NCI-H187 treated with DMSO at 0.1 percent for 48 hours (cell line): ENCODE measurements at places on chromosomes 12 and 14.

DNA sequence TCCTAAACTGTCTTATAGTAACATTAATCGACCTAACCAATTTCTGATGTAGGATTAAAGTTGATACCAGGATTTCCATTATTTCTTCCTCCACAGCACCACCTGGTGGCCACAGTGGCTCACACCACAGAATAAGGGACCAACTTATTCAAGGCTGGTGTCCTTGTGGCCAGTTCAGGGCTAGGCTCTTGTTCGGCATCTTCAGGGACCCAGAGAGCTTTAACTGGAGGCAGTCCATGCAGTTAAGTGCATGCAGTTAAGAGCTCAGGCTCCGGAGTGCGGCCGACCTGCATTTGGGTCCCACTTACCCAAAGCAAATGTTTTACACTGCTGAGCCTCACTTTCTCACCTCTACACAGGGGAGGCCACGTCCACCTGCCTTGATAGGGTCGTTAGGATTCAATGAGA, 42.0 kb upstream of the GPR68 start:
- DNase-seq: no peak

- no peak for DNase-seq
Measured at GRCh38 chr14:23047034-23047634, 5.1 kb downstream of the PSMB11 start.

GRCh38 chr14:103078860-103079587, 5.0 kb upstream of the LBHD2 start:
- DNase-seq: no peak

DNA sequence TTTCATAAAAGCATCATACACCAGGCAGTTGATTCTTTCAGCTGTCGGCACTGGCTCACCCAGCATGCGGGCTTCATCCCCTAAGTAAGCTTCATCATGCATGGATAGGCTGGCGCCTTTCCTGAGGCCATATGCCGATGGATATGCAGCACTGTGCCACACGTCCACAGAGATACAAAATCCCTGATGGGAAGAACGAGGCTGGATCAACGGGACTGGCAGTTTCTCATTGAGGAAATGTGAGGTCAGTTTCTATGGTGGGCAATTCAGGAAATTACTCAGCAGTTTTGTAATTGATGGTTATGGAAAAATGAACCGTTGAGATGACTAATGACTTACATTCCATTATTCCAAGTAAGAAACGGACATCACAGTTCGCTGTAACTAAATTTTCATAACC, 453.8 kb downstream of the TMEM121 start:
- no peak for DNase-seq

GRCh38 chr12:106327309-106327869, 24.9 kb downstream of the TCP11L2 start:
- DNase-seq: no peak

DNA sequence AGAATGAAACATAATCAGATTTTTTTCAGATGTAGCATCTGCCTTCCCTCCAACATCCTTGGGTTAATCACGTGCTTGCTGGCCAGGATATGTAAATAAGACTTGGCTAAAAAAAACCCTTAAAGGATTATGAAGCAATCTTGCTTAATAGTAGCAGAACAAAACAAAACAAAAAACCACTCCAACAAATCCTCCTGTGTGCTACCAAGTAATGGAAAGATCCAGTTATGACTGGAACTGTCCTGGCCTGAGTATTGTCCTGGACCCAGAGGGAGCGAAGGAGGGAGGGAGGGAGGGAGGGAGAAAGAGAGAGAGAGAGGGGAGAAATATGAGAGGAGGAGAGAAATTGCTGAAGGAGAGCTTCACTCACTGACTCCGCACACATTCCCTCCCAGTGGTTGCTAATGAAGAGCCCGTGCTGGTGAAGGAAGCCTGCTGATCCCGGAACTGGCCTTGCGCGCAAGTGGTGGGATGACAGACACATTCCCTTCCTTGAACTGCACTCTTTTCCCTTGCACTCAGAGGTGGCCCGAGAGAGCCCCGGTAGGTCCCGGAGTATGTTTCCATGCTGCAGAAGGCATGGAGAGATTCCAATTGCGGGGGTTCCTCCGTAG, 57.2 kb downstream of the HMGA2 start:
- no peak for DNase-seq

DNA sequence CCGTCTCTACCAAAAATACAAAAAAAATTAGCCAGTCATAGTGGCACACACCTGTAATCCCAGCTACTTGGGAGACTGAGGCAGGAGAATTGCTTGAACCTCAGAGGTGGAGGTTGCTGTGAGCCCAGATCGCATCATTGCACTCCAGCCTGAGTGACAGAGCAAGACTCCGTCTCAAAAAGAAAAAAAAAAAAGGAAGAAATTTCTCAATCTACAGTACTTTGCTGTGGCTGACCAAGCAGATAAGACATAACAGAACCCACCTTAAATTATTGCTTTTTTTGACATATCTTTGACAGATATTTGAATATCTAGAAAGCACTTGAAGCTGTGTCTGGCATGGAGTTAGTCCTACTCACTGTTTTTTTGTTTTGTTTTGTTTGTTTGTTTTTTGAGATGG, 34.9 kb upstream of the HNF1A start:
- no peak for DNase-seq

DNA sequence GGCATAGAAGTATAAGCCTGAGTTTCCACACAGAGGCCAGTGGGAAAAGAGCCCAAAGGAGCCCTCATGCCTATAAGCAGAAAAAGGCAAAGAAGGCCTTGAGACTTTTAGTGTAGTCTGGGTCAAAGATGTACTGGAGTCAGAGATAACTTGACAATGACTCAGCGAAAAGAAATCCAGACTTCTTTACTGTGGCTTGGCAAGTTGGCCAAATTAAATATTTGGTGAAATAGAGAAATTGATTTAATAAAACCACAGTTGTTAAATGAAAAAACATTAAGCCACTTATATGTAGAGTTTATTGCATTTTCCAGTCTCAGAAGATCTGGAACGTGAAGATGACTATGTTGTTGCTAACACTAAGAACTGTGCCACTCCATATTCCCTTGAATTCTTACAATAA, 105.1 kb downstream of the TMTC3 start:
- DNase-seq: no peak

GRCh38 chr12:95385246-95386035, 88.5 kb upstream of the METAP2 start:
- DNase-seq: no peak

DNA sequence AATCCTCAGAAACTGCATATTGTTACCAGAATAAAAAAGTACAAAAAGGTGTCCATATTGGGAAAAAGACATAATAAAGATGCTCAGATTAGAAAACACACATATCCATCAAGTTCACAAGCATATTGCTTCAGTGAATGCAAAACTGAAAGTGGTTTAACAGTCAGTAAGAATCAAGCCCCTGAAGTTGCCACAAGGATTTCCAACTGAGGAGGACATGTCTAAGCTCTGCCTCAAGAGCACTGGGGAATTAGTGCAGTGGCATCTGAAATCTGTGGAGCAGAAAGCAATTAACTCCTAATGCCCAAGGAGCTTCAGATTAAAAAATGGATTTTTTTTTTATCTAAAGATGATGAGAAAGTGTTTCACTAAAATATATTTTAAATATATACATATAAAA, 113.2 kb downstream of the DENND5B start:
- no peak for DNase-seq

DNA sequence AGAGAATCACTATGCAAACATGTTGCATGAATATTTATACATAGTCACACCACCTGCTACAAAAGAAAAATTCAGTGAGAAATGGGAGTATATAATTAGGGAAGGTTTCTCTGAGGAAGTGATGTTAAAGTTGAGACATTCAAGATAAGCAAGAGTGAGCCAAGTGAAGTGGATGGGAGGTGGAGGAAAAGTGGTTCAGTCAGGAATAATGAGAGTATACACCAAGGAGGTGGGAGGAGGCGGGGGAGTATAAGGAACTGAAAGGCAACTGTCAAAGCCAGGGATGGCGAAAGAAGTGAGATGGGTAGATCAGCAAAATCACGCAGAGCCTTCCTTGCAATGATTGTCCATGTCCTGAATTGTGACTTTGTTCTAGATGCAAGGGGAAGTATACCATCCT, 33.7 kb downstream of the PRKD1 start:
- no peak for DNase-seq

DNA sequence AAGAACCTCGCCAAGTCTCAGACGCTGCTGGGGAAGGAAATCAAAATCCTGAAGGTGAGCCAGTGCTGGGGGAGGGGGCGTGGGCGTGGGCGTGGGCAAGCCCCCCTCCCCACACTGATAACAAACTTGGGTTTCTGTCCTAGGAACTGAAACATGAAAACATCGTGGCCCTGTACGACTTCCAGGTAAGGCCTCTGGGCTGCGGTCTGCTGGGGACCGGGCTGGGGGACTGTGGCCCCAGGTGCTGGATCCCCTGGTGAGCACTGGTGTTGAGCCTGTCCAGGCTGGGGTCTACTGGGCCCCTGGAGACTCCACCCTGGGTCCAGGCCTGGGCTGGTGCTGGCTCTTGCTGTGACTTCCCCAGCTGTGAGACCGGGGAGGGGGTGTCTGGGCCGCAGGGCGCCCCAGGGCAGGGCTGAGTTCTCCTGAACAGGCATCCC, 1.2 kb downstream of the ULK1 start:
- no peak for DNase-seq

- peak; percentile 52 for DNase-seq
Measured at GRCh38 chr14:61524211-61524806, 171.0 kb upstream of the HIF1A start.

GRCh38 chr14:95386536-95387095, 66.9 kb upstream of the CLMN start:
- no peak for DNase-seq

GRCh38 chr12:96227365-96228106, 33.4 kb downstream of the ELK3 start:
- no peak for DNase-seq

DNA sequence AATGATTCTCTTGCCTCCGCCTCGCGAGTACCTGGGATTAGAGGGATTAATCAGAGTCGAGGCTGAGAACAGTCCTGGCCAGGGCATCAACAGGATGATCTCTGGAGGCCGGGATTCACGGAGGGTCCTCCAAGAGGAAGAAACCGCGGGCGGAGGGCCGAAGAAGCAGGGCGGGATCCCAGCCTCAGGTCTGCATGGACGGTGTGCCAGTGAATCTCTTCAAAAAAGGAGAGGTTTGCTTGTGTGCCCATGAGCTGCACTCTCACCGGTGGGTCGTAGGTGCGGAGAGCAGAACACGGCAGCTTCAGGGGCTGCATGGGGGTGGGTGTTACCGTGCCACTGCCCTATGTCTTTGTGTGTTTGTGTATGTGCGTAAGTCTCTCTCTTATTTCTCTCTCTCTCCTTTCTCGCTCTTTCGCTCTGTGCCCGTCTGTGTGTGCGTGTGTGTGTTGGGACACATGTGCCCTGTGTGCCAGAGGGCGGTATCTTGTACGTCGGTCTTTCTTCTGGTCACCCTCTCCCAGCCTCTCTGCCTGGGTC, 768.2 kb upstream of the ALG10B start:
- DNase-seq: no peak

DNA sequence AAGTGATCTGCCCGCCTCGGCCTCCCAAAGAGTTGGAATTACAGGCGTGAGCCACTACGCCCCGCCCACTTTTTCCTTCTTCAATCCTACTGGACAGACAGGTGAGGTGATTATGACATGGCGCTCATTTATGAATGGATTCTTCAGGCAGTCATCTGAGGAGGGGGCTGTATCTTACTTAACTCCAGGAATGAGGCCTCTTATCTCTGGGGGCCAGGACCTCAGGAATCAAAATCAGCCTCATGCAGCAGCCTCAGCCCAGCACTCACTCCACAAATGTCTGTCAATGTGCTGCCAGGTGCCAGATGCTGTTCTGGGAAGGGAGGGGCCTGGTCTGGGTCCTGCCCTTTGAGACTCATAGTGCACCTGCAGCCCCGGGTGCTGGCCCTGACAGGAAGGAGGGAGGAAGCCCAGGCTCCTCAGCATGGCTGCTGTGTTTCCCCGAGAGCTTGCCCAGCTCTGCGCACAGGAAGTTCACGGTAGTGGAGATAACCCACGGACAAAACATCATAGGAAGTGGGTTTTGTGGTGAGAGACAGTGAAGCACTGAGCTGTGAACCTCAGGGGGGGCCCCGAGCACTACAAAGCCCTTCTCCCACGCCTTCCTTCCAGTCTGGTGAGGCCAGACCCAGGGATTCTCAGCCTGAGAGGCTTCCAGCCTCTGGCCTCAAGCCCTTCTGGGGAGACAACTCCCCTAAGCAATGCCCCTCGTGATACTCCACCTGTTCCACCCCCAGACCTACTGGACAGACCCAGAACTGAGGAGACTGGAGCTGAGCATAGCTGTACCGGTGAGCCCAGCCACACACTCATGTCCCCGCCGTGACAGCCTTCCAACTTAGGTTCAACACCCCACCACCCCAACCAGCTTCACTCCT, 22.3 kb downstream of the GALNT6 start:
- DNase-seq: no peak
